ENCODE measurements at places on chromosomes 1 and 21. TPM values are rescaled to one million over a fixed set of nuclear protein-coding genes. Genes with fewer than 3 reads are reported as not detected.

GRCh38 chr1:84996846-84997666 lies at the start of gene MCOLN2:
MCOLN2 (minus strand) TSS chr1:84997113; CDS start chr1:84996872, 241 bp downstream.
- peaks cover 5% of the 10 kb centered on the region for H3K36me3 ChIP-seq
- peaks cover 17% of the 10 kb centered on the region for H3K4me1 ChIP-seq
- H3K27me3 ChIP-seq: peaks cover 76% of the 10 kb centered on the region
- H3K4me3 ChIP-seq: peak within 1 kb of the TSS; percentile 81
- no peak within 1 kb of the TSS for H3K27ac ChIP-seq

GRCh38 chr1:173688300-173688699 lies 18.6 kb upstream of the ANKRD45 start:
- peaks cover 19% of the 10 kb centered on the region for H3K36me3 ChIP-seq
- H3K4me3 ChIP-seq: peak overlapping the region; percentile 26
- H3K4me1 ChIP-seq: peaks cover 43% of the 10 kb centered on the region

DNA sequence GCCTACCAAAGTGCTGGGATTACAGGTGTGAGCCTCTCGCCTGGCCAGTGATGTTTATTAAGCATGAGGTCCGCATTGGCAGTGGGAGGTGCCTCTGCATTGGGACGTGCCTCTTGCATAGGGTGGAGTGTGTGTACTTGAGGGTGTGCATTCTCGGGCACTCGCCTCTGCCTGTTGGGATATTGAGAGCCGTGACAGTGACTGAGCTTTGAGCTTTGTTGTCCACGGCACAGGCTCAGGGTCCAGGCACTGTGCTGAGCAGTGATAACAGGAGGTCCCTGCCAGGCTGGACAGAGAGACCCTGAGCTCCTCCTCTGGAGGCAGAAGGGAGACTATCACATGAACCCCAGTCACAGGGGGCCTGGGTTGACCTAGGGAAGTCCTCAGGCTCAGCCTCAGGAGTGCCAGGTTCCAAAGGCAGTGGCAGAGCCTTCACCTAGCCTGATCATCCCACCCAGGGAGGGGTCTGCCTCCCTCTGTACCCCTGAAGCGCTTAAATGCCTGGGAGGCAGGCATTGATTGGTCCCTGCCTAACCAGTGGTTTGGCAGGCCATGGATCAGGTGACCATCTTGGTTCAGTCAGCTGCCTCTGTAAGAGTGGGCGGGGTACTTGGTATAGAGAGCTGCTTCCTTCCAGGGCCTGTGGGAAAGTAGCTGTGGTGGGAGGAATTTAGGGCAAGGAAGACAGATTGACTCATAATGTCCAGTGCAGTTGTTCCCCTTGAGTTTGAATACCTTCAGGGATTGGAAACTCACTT lies 213.8 kb upstream of the TMEM51 start:
- no peak overlapping the region for H3K4me3 ChIP-seq
- H3K36me3 ChIP-seq: no peaks in the 10 kb centered on the region
- no peaks in the 10 kb centered on the region for H3K27me3 ChIP-seq
- H3K27ac ChIP-seq: no peak overlapping the region
- DNase-seq: no peak

GRCh38 chr21:38533887-38534286 lies 35.6 kb upstream of the ERG start:
- H3K36me3 ChIP-seq: no peaks in the 10 kb centered on the region
- no peak overlapping the region for H3K27ac ChIP-seq
- H3K4me1 ChIP-seq: peaks cover 36% of the 10 kb centered on the region

DNA sequence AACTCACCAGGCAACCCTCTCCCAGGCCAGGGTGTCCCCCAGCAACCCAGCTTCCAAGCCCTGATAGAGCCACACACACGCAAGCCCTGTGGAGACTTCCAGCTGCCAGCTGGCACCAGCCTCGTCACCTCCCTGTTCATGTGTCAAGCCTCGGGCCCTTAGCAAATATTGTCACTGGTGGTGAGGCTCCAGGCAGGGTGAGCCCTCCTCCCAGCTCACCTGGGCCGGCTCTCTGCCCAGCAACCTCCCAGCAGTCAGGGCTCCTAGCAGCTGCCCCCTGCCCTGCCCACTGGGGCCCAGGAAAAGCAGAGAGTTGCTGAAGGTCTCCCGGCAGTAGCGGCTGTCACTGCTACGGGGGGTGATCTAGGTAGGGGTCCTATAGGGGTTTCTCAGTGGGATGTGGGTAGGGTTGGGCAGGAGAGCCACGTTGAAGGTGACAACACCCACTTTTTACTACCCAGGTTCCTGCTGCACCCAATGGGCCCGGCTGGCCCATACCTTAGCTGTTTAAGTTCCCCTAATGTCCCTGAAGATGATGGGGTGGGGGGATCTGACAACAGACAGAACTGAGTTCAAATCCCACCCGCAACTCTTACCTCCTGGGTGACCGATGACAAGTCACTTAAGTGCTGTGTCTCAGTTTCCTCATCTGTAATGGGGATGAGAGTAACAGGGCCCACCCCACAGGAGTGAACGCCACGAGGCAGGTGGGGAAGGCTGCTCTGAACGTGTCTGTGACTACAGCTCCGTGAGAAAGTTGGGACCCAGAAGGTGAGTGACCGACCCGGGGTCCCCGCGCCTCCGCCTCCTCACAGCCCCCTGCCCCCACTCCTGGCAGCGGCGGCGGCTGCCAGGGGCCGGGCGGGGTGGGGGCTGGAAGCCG lies 678 bp downstream of the TTC39A start:
- peak overlapping the region; percentile 62 for H3K4me3 ChIP-seq
- no peak overlapping the region for H3K27ac ChIP-seq
- H3K27me3 ChIP-seq: peaks cover 25% of the 10 kb centered on the region
- H3K4me1 ChIP-seq: peaks cover 13% of the 10 kb centered on the region
- DNase-seq: no peak

DNA sequence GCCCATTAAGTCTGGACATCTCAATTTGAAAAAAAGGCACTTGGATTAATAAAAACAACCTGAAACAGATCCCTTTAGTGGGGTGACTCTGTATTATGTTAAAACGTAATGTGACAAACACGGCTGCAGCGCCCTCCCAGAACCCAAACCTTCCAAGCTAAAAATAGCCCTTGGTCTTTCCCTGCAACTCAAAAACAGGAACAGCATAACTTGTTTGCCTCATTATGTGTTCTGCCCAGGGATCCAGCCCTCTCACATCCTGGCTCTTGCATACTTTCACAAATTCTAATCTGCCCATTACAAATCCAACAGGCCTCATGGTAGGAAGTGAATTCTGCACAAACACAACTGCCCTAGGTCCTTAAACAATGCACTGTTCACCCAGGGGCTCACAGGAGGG lies 94.7 kb upstream of the GADD45A start:
- peaks cover 12% of the 10 kb centered on the region for H3K4me1 ChIP-seq
- no peak for DNase-seq
- H3K36me3 ChIP-seq: no peaks in the 10 kb centered on the region
- peak overlapping the region; percentile 18 for H3K27ac ChIP-seq
- H3K27me3 ChIP-seq: no peaks in the 10 kb centered on the region

DNA sequence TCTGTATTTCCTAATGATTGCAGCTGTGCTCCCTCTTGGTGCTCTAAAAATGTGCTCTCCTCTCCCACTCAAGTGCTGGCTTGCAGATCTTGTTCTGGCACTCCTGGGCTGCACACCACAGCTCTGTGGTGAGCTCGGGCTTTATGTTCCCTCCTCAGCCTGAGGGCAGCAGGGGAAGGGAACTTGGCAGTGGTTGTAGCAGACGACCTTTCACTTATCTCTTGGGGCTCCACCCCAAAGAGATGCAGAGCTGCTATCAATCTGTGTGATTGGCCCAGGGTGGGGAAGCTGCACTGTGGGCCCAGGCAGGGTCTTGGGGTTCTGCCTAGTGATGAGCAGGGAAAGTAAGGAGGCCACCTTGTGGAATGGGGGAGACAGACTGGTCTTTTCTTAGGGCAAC lies 143.5 kb upstream of the GORAB start:
- H3K4me3 ChIP-seq: no peak overlapping the region
- no peak for DNase-seq
- H3K4me1 ChIP-seq: no peaks in the 10 kb centered on the region

GRCh38 chr1:176694713-176695112 lies 231.7 kb downstream of the PAPPA2 start:
- no peak overlapping the region for H3K27ac ChIP-seq
- H3K36me3 ChIP-seq: no peaks in the 10 kb centered on the region
- H3K27me3 ChIP-seq: no peaks in the 10 kb centered on the region
- peaks cover 26% of the 10 kb centered on the region for H3K4me1 ChIP-seq

GRCh38 chr1:204728456-204728855 lies 42.9 kb upstream of the LRRN2 start:
- H3K27ac ChIP-seq: no peak overlapping the region
- no peaks in the 10 kb centered on the region for H3K36me3 ChIP-seq
- H3K4me3 ChIP-seq: no peak overlapping the region

FMO2 gene
- not detected for total RNA-seq

APCS gene
- total RNA-seq: 0.64 TPM

GSTM5 gene
- total RNA-seq: 0.09 TPM

AMY1A gene
- total RNA-seq: not detected

KIF21B gene
- 19.4 TPM for total RNA-seq

ABCG1 gene
- 4.0 TPM for total RNA-seq

ID3 gene
- total RNA-seq: 168 TPM

OR2M3 gene
- not detected for total RNA-seq

HAO2 gene
- total RNA-seq: 0.53 TPM

MIXL1 gene
- total RNA-seq: 6.4 TPM

TM2D1 gene
- total RNA-seq: 21.6 TPM

PDC gene
- total RNA-seq: not detected
